ENCODE measurements at places on chromosomes 4 and X.

- DNase-seq, result no peak
Observed at GRCh38 chrX:79139446-79139845, 5.0 kb upstream of the GPR174 start.

GRCh38 chrX:136735601-136736000, 45.1 kb downstream of the ARHGEF6 start:
- DNase-seq, result no peak

DNA sequence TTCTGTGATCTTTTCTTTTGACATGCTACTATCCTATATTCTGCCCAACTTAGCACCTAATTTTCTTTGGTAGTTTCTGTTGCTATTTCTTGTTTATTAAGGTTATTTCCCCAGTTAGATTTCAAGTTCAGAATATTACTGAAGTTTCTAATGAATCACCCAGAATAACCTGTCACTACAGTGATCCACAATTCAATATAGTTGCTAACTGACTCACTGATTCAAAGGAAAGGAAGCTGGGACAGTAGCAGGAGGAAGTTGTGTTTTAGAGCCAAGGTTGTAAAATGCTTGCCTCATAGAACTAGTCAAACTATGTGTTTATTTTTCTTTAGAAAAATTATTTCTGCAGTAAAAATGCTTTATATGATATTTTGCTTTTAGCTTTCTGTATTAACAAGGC, 37.4 kb downstream of the PAK3 start:
- no peak for DNase-seq

GRCh38 chr4:54277691-54278090, 48.6 kb downstream of the PDGFRA start:
- no peak for DNase-seq

GRCh38 chr4:162849937-162850336, 316.8 kb downstream of the NAF1 start:
- no peak for DNase-seq

DNA sequence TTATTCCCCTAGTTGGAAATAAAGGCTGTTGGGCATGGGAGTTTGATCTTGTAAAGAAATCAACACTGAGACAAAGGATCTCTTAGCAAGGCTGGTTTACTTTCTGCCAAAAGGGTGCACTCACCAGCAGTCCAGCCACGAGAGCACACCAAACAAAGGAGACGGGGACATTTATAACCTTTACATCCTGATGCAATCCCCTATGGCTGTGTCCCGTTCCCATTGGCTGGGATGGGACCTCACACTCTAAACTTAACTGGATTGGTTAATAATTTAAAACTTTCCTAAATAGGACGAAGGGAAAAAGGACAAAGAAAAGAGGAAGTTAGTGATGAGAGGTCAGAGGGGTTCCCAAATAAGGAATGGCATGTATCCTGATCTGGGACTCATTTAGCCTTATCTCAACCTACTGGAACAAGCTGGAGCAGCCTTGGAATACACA, 17.9 kb downstream of the METAP1 start:
- DNase-seq, result no peak
